Fibroblast of skin of abdomen (primary cell): ENCODE measurements at places on chromosomes 5 and 9.
A peak's percentile ranks its signal among the peaks of the same experiment; 100 is the strongest.

DNA sequence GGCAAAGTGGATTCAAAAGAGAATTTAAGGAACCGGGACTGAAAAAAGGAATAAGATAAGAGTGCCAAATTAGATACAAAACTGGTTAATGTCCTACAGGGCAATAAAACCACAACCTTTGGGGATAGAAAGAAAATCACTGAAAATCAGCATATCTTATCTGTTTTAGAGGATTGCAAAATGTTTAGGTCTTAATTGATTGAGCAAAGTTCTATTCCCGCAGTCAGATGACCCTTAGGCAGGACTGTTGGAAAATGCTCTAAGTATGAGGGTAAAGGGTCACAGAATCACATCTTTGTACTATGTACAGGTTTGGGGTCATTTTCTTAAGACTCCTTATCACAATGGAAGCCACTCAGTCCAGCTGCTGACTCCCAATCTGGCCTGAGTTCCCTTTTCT, 129.0 kb downstream of the GABBR2 start:
- no peak for DNase-seq

GRCh38 chr5:103336941-103337340, 78.4 kb downstream of the MACIR start:
- peak; percentile 38 for DNase-seq

DNA sequence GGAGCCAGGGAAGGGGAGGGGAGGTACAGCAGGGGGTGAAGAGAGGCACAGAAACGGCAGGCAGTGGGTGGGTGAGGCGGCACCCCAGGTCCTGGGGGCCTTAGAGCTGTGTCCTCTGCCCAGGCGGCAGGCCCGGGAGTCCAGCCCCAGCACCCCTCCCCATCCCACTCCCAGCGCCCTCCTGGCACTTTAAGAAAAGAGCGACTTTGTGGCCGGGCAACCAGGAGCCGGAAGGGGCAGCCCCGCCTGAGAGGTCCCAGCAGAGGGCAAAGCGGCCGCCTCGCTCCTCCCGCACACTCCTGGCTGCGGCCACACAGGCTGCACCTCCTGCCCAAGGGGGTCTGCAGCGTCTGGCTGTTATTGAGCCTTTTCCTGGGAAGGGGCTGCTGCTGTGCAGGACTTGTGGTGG, 42.6 kb downstream of the NACC2 start:
- no peak for DNase-seq

GRCh38 chr9:69136779-69137178, 37.3 kb upstream of the TJP2 start:
- no peak for DNase-seq

- peak; percentile 21 for DNase-seq
These were observed 1086.5 kb downstream of the NR2F1-AS1 start for GRCh38 chr5:92494508-92494907.
